ENCODE measurements at places on chromosomes 6 and 20. TPM values are rescaled to one million over a fixed set of nuclear protein-coding genes. Genes with fewer than 3 reads are reported as not detected.

Gene HUS1B
- 8.8 TPM for total RNA-seq

Gene NMBR
- total RNA-seq, result 6.6 TPM

Gene LAMP5
- total RNA-seq, result 4.1 TPM

Gene HLA-DRB1
- 1.6 TPM for total RNA-seq

Gene PGBD1
- 20.7 TPM for total RNA-seq

Gene RSPO3
- total RNA-seq, result 23.5 TPM

Gene CST5
- total RNA-seq, result not detected

Gene XRN2
- 77.6 TPM for total RNA-seq

Gene FAM209A
- not detected for total RNA-seq

Gene ELMO2
- total RNA-seq, result 78.6 TPM

Gene SIRPB2
- 1.3 TPM for total RNA-seq

Gene QKI
- 397 TPM for total RNA-seq

Gene PRRT1
- 1.9 TPM for total RNA-seq

Gene TUBE1
- 71.7 TPM for total RNA-seq

Gene MLIP
- total RNA-seq, result 10.6 TPM

Gene BEND6
- total RNA-seq, result 20.7 TPM

Gene OLIG3
- not detected for total RNA-seq

Gene OGFR
- 26.9 TPM for total RNA-seq

Gene GPLD1
- total RNA-seq, result 19.7 TPM

Gene LKAAEAR1
- 0.63 TPM for total RNA-seq

Gene SLC32A1
- 7.2 TPM for total RNA-seq

Gene TGM3
- total RNA-seq, result 0.31 TPM

Gene ZBTB46
- 20.3 TPM for total RNA-seq

Gene LRRN4
- total RNA-seq, result not detected

Gene FOXQ1
- total RNA-seq, result 1.9 TPM

Gene CCN2
- 5.6 TPM for total RNA-seq

Gene CCR6
- not detected for total RNA-seq
